Activated CD8-positive, alpha-beta memory T cell treated with anti-CD3 and anti-CD28 coated beads for 24 hours (primary cell): ENCODE measurements at places on chromosomes 4 and X.

GRCh38 chrX:13652287-13652793, 601 bp upstream of the TCEANC start:
- DNase-seq: no peak

- no peak for DNase-seq
Observed at GRCh38 chr4:147582386-147583060, 34.7 kb upstream of the TMEM184C start.

DNA sequence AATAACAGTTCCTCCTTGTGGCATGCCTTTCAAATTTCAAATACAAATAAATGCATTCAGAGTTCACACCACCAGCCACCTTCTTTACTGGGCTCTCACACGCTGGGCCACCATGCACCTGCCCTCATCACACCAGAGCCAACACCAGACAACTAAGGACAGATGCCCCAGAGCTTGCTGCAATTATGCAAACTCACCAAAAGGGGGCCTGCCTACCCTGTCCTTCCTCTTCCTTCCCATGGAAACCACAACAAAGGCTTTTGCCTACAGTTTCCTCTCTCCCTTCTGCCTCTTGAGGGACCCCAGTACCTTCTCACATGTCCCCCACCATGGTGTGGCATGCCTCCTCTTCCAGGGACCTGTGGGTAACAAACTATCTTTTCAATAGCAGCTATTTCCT, 1333.9 kb upstream of the TENM3 start:
- DNase-seq: no peak

DNA sequence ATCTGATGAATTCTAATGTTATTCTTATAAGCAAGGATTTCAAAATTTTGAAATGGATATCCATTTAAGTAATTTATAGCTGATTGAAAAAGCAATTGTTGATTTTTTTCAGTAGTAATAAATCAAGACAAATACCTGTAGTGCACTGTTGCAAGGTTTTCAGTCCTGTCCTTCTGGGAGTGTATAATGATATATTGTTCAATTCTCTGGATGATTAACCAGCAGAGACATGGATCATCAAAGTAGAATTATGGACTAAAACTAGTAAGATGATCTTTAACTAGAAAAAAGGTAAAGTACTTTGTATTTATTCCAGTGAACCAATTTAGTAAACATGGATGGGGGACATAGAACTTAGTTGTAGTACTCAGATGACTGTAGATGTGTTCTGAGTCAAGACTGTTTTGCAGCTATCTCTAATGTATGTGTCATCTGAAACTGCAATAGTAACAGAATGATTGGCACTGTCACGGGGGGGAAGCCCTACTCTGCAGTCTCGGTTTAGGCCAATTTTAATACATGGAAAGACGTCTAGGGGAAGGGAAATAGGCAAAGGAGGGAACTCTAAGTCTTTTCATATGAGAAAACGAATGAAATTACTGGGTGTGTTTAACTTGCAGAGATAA, 121.9 kb downstream of the GLRA3 start:
- DNase-seq: no peak

DNA sequence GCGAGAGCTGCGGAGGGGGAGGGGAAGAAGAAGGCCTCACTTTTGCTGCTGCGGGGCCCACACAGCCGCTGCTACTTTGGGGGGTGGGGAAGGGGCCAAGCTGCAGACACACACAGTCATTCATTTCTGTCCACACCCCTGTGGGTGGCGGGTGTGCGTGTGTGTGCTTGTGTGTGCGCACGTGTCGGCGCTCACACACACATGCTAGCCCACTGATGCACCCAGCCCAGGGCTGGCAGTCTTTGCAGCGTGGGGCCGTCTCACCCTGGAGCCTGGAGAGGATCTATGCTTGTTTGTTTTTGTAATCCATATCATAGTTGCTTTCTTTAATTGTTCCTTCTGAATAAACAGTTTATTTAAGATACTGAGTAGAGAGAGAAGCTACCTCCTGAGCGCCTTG, 4.0 kb downstream of the DUSP9 start:
- DNase-seq: no peak

DNA sequence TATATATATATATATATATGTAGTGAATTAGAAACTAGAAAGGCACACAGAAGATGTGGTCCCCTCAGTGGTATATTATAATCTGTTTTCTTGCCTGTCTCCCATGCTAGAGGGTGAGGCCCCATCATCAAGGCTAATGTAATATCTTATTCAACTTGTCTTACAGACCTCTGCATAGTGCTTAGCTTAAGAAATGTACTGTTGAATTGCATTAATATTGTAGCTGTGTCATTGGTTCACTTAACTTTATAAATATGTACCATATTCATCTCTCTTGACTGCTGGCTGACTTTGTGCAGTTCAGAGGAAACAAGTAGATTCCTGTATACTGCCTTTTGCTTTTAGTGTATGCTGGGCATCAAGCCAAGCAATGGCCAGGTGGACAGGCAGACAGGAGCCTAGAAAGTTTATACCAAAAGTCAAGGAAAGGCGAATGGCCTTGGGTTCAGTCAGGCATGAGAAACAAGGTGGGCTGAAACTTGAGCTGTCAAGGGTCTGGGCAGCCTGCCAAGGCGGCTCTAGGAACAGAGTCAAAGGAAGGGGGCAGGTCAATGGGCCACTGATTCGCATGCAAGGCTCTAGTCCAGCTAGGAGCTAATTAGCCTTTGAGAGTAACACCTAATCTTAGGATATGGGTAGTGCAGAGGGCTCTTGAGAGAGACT, 78.8 kb upstream of the LEF1 start:
- DNase-seq: no peak

GRCh38 chr4:123709336-123709735, 312.7 kb downstream of the SPRY1 start:
- DNase-seq: no peak

GRCh38 chr4:138037696-138038095, 204.5 kb downstream of the SLC7A11 start:
- DNase-seq: no peak

GRCh38 chr4:566508-567295, 9.4 kb downstream of the TMEM271 start:
- DNase-seq: no peak

DNA sequence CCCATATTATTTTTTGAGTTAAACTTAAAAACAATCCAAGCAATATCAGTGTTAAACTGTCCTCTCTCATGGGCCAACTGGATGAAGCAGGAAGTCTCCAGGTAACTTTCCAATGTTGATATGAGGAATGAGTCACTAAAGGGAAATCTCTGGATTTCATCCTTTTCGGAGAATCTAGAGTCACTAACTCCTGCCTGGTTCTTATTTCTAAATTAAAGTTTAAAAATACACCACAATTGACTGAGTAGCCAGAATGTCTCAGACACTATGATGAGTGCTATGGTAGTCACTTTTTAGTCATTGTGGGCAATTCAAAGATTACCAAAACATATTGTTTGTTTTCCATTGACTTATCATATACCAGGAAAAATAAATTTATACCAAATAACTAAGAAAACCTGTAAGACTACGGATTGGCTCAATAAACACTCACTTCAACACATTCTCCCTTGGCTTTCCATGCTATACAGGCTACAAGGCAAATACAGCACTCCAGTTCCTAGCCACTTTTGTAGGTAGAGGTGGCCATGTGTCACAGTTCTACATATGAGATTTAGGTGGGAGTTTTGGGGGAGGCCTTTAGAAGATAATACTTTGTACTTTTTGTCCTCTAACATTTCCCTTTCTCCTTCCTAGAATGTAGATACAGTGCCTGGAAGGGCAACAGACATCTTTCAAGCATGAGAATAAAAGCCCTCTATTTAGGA, 8.6 kb downstream of the SLC9B2 start:
- DNase-seq: no peak

- DNase-seq: no peak
Observed at GRCh38 chrX:143437439-143437838, 79.8 kb downstream of the SPANXN3 start.

DNA sequence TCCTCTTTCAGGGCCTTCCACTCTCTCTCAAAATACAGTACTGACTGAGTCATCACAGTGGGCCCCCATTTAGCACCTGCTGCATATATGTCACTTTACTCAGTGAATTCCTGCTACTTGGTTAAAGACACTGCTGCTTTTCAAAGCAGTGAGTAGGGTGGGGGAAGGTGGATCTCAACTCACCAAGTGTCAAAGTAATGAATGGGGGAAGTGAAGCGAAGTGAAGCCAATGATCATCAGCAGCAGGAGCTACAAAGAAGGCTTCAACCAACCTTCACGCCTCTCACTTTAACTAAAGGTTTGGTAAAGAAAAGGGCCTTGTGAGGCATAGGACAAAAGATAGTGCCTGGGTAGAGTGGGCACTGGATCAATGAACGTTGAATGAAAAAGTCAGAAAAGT, 424.1 kb downstream of the SMARCA1 start:
- DNase-seq: no peak

DNA sequence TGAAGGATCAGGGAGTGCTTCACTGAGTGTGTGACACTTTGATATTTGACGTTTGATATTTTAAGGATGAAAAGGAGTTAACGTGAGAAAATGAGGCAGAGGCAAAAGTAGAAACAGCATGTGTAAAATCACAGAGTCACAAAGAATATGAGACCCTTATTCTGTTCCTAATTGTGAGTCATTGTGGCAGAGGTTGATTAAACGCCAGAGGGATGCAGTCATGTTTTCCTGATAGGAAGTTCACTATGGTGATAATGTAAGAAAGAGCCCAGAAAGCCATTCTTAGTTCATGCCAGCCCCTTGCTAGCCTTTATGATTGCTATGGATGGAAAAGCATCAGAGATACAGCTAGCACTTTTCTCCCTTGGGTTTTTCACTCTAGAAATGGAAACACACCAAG, 33.5 kb upstream of the IGSF1 start:
- no peak for DNase-seq

GRCh38 chrX:18961686-18962085, 22.2 kb downstream of the PHKA2 start:
- DNase-seq: no peak

- DNase-seq: no peak
Observed at GRCh38 chr4:98688411-98689290, 30.2 kb upstream of the TSPAN5 start.

- DNase-seq: no peak
Observed at GRCh38 chr4:76447393-76447851, 12.4 kb downstream of the SHROOM3 start.

- no peak for DNase-seq
Observed at GRCh38 chr4:152728343-152728742, 48.5 kb upstream of the TMEM154 start.

DNA sequence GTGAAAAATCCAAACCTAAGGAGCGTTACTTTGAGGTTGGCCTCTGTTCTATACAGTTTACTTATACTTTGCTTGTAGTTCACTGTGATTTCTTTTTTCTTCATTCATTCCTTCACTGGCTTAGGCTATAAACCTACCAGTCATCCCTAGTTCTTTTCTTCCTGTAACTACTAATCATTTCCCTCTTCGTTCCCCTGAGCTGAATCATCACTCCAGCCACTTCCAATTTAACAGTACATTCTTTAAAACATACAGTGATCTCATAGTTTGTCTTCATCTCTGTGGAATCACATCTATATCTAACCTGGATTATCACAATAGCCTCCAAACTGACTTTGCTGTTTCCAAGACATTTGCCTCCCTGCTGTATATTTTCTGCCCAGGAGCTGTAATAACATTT, 25.2 kb upstream of the NPFFR2 start:
- DNase-seq: no peak

- DNase-seq: no peak
Observed at GRCh38 chr4:168643111-168643795, 146.4 kb downstream of the PALLD start.

DNA sequence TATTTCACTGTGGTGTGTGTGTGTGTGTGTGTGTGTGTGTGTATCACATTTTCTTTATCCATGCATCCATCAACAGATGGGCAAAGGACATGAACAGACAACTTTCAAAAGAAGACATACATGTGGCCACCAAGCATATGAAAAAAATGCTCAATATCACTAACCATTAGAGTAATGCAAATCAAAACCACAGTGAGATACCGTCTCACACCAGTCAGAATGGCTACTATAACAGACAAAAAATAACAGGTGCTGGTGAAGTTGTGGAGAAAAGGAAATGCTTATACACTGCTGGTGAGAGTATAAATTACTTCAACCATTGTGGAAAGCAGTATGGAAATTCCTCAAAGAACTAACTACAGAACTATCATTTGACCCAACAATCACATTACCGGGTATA, 83.4 kb downstream of the PALLD start:
- DNase-seq: no peak

GRCh38 chr4:72887152-72887551, 182.4 kb downstream of the COX18 start:
- DNase-seq: no peak

GRCh38 chrX:148909758-148910157, 409.3 kb downstream of the AFF2 start:
- no peak for DNase-seq

DNA sequence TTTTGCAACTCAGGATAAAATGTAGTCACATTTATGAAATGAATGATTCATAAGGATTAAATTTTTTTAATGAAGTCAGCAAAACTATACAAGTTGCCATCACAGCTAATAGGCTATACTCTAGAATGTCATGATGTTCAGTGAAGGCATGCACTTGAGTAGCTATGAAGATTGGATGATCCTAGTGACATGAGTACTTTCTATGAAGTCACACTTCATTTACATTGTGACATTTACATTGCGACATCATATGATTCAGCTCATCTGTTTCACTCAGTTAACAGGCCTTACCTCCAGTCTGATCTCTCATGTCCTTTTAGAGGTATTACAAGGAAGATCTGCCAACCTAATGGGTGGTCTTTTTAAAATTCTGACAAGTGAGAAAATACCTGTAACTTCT, 82.7 kb upstream of the FGF13 start:
- DNase-seq: no peak

- DNase-seq: no peak
Observed at GRCh38 chr4:148574502-148574901, 132.3 kb upstream of the NR3C2 start.

DNA sequence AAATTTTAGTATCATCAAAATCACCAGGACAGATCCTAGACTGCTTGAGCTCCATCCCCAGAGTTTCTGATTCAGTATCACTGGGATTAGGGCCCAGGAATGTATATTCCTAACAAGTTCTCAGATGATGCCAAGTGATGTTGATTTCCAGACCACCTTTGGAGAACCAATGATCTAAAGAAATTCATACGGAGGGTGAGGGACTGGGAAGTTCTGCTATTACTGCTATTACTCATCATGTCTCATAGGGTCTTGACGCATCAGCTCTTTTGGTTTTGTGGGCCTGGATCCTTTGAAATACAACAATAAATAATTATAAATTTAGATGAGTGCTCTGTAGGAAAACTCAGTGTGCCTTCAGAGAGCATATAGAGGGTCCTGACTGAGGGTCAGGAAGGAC, 59.8 kb upstream of the LGI2 start:
- DNase-seq: no peak

DNA sequence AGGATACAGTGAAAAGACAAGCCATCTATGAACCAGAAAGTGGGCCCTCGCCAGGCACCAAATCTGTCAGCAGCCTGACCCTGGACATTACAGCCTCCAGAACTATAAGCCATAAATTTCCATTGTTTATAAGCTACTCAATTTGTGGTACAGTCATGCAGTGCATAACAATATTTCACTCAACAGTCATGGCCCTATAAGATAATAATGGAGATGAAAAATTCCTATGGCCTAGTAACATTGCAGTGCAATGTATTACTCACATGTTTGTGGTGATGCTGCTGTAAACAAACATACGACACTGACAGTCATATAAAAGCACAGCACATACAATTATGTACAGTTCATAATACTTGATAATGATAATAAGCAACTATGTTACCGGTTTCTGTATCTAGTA, 17.1 kb upstream of the TLR1 start:
- no peak for DNase-seq
